ENCODE measurements at places on chromosomes 6 and 20. TPM values are rescaled to one million over a fixed set of nuclear protein-coding genes. Genes with fewer than 3 reads are reported as not detected.

The HLA-DPA1 gene
- 4.4 TPM for total RNA-seq

The TRIM31 gene
- total RNA-seq: not detected

The DEFB112 gene
- total RNA-seq: not detected

The SNAP91 gene
- total RNA-seq: not detected

The DOK5 gene
- not detected for total RNA-seq

The RUNX2 gene
- total RNA-seq: 18.9 TPM

The MYH7B gene
- not detected for total RNA-seq

The SPTLC3 gene
- total RNA-seq: 11.4 TPM

The KCNK16 gene
- not detected for total RNA-seq

The FOXF2 gene
- total RNA-seq: 2.0 TPM

The ARMC2 gene
- total RNA-seq: 0.78 TPM

GRCh38 chr6:37723016-37723415, 25.3 kb upstream of the MDGA1 start:
- no peak for DNase-seq

DNA sequence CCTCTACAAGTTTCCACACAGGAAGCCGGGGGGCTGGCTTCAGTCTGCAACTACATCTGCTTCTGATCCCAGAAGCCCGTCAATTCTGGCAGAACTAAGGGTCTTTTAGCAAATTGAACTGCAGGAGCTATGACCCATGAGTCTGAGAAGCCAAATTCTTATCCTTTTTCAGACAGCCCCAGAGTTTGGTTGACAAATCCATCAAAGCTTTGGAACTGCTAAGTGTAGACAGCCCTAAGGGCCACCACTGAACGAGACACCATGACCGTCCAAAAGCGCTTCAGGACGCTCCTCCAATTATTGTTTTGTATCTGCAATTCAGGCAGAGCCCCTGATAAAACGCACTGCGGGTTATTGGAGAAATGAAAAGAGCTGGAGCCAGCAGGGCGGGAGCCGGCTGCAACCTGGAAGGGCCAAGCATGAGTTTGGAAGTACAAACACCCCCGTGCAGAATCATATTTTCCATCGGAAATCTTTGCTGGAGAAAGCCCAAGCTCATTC, 67.1 kb downstream of the GNAS-AS1 start:
- no peak for DNase-seq

GRCh38 chr6:151822252-151823111, 15.0 kb downstream of the ESR1 start:
- DNase-seq: no peak

- no peak for DNase-seq
These were observed 3.5 kb downstream of the MYBL2 start for GRCh38 chr20:43670423-43670822.

- no peak for DNase-seq
These were observed 51.1 kb downstream of the CPNE5 start for GRCh38 chr6:36788186-36788585.

DNA sequence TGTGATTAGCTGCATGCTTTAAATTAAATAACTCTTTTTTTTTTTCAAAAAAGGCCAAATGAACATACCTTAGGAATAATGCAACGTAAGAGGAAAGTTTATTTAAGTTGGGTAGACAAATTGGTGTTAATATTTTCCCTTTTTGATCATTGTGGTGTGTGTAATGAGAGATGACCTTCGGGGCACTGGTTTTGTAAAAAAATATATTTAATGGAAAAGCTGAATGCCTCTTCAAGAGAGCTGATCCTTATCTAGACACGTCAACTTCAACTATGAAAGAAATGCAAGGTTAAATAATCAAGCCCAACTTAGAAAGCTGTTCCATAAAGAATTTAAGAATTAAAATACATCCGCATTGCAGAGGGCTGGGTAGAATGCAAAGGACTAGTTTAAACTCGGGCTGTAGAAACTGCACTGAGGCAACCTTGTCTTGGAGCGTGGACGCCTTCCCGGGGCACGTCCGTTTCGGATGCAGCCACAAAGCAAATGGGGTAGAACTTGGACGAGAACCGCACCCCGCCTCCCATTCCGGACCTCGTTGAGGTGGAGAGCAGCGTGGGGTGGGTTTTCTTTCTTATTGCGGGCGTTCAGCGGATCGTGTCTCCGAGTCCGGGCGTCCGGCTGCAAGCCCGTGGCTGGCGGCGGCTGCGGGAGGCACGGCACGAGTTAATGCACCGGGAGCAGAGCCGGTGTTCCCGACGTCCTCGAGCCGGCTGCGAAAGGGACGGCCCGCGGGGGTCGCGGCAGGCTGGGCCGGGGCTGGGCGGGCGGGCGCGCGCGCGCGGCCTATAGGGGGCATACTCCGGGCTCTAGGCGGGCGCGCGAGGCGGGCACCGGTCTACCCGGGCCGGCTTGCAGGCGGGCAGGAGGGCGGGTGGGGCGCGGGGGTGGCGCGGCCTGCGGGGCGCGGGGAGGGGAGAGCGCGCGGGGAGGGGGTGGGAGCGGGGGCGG, 1.9 kb downstream of the JARID2 start:
- peak; percentile 63 for DNase-seq

DNA sequence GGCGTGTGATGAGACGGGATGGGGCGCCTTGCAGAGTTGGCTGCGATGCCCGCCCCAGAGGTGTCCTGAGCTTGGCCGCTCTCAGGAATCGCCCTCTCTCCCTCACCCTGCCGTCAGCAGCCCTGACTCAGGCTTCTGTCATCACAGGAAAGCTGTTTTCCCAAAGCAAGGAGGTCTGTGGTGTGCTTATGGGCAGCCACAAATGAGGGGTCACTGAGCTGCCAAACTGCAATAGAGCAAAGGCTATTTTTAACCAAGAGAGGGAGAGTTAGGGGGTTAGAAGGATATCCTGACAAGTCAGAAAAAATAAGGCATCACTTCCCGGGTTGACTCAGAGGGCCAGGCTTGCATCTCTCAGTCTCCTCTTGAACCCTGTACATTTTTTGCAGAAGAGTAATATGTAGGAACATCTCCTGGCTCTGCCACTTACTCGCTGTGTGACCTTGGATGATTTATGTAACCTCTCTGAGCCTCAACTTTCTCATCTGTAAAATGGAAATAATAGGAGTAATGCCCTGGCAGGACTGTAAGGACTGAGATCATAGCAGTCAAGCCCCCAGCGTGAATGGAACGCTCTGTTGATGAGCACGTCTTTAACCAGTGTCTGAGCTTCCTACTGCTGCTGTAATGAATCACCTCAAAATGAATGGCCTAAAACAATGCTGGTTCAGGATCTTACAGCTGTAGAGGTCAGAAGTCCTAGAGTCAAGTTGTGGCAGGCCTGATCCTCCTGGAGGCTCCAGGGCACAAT, 181.9 kb downstream of the NFATC2 start:
- peak; percentile 100 for DNase-seq

DNA sequence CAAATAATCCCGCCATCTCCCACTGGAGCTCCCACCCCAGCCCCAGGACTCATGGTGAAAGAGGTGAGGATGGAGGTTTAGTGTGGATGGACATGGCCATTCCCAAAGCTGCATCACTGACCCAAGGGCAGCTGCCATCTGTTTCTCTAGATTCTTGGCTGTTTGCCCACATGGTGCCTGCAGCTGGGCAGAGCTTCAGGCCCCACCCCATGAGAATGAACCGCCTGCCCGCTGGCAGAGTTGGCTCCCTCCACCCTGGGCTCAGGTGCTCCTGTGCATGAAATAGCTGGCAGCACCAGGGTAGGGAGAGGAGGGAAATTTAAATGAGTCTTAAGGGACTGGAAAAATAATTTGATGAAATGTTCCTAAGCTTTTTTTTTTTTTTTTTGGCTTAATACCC, 17.4 kb downstream of the SCML4 start:
- DNase-seq: peak; percentile 28

- DNase-seq: no peak
These were observed 113.1 kb downstream of the MBOAT1 start for GRCh38 chr6:20099156-20099555.

GRCh38 chr6:89564752-89565427, 73.7 kb downstream of the LYRM2 start:
- no peak for DNase-seq

DNA sequence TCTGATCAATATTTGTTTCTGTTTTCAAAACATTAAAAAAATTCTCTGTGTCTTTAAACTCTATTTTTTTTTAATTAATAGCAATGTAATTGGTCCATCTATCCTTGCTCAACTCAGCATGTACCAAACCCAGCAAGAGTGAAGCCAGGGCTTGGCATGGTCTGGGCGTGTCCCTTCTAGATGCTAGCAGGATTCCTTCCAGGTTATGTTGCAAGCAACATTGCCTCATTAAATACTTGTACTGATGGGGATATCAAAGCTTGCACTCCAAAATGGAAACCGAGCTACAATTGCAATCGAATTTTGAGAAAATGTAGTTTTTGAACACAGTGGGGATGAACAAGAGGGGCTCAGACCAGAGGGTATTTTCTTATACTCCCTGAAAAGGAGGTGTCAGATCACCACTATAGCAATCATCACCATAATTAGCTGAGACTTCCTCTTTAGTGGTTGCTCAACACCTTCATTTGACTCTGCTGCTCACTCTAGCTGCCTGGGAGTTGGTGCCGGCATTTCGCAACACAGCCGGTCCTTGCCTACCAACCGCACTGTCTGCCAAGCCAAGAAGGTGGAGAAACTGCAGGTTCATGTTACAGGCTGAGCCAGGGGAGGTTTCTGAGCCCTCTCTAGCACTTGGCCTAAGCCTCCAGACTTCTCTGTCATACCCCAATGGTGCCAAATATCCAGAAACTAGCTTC, 67.8 kb upstream of the RALGAPA2 start:
- DNase-seq: peak; percentile 24

- DNase-seq: peak; percentile 60
These were observed 91.9 kb upstream of the CLDN20 start for GRCh38 chr6:155171747-155172449.

DNA sequence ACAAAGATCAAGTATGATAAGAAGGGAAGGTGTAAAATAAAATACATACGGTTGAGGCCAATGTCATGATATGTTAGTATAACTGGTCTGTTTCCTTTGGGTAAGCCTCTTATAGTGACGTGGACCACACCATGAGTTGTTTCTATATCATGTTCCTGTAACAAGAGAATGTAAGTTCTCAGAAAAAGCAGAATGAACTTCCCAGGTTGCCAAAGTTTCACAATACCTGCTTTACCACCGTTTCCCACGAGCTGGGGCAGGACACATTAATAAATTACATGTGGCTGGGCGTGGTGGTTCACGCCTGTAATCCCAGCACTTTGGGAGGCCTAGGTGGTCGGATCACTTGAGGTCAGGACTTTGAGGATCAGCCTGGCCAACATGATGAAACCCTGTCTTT, 42.6 kb upstream of the SLA2 start:
- DNase-seq: no peak

- no peak for DNase-seq
These were observed 25.3 kb upstream of the CSNK2A1 start for GRCh38 chr20:568673-569415.

DNA sequence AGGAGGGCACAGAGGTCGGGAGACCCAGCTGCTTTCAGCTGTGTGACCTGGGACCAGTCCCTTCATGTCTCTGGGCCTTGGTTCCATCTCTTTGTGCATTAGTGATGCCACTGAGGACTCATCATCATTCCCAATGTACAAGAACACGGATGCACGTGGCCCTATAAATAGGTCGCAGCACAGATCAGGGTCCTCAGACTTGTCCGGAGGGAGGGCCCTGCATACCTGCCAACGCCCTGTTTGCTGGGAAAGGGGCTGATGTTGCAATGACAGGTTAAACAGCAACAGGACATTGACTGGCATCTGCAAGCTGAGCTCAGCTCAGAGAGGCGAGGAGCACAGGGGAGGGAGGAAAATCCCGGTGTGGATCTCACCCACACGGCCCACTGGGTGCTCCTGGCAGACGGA, 21.8 kb downstream of the TGM2 start:
- no peak for DNase-seq

DNA sequence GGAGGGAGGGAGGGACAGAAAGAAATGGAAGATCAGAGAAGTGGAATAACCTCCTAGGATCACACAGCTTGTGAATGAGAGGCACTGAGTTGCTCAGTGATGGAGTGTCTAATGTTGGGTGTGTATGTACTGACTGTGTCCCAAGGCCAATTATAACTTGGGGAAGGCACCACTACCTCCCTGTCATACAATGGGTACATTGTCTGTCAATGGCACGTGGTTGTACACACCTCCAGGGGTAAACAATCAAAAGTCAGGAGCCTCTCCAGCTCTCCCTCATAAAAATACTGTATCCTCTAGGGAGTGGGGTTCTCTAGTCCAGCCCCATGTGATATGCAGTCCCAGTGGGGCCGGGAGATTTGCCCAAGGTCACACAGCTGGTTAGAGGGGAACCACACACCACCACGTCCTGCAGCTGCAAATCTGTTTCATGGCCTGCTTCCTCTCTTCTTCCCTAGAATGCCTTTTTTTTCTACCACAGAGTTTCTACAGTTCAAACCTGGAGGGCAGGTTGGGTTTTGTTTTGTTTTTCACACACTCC, 112.5 kb downstream of the SNX5 start:
- peak; percentile 98 for DNase-seq

DNA sequence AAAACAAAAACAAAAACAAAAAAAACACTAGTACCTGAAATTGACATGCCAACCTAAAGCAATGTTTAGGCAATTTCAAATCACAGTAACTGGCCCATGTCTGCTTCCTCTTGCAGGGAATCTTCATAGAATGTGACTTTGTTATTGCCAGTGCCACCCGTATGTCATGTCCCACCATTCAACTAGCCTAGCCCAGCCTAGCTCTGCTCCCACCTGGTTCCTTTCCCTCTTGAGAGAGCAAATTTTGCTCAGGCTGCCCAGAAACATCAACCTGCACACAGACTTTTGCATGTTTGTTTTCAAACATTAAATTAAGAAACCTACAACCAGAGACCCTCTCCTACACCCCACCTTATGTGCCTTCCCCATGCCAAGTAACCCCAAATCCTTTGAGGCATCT, 124.8 kb upstream of the SLC2A12 start:
- no peak for DNase-seq

GRCh38 chr6:452301-453067, 60.9 kb downstream of the IRF4 start:
- no peak for DNase-seq

Data from RPMI7951 (cell line).